ENCODE measurements at places on chromosomes 6 and 20.

DNA sequence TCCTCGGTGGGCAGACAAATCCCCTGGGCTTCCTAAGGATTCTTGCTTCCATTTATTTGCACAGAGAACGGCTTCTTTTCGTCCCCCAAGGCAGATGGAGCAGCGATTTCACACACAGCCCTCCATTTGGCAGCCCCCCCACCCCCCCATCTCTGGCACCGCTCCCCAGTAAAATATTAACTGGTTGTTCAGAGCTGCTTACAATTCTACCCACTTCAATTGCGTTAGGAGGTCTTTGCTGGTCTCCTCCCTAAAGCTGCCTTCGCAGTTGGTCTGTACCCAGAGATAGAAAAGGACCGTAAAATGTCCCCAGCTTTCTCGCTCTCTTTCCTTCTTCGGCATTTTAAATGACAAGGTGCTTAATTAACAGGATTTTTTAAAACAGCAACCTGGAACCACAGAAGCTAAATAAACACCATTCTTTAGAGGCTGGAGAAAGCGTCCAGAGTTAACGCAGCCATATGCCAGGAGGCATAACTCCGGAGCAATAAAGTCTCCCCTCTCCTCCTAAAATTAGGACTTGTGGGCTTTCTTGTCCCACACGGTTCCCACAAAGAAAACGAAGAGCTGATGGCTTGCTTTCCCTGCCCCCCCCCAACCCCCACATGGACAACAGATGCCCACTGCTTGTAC is 1.7 kb upstream of the ZMYND8 start:
- no peak for DNase-seq

- DNase-seq = no peak
These were observed 75.1 kb upstream of the AFDN start for GRCh38 chr6:167751579-167752115.

GRCh38 chr6:139278190-139278589 is 13.6 kb downstream of the TXLNB start:
- no peak for DNase-seq

GRCh38 chr6:168956141-168956838 is 297.4 kb downstream of the THBS2 start:
- DNase-seq = no peak

DNA sequence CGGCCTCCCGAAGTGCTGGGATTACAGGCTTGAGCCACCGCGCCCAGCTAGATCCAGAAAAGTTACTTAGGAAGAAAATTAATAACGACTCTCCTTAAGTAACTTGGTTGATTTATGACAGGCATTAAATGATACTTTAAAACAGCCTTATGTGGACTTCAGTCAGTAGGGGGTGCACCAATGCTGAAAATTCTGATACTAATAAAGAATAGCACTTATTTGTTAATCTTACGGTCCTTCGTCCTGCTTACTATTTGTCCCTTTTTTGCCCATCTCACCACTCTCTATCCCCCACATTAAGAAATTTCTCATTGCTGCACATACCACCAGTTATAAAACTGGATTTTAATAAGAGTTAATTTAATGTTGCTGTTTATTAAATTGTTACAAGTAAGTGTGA is 12.7 kb upstream of the PRELID3B start:
- no peak for DNase-seq

DNA sequence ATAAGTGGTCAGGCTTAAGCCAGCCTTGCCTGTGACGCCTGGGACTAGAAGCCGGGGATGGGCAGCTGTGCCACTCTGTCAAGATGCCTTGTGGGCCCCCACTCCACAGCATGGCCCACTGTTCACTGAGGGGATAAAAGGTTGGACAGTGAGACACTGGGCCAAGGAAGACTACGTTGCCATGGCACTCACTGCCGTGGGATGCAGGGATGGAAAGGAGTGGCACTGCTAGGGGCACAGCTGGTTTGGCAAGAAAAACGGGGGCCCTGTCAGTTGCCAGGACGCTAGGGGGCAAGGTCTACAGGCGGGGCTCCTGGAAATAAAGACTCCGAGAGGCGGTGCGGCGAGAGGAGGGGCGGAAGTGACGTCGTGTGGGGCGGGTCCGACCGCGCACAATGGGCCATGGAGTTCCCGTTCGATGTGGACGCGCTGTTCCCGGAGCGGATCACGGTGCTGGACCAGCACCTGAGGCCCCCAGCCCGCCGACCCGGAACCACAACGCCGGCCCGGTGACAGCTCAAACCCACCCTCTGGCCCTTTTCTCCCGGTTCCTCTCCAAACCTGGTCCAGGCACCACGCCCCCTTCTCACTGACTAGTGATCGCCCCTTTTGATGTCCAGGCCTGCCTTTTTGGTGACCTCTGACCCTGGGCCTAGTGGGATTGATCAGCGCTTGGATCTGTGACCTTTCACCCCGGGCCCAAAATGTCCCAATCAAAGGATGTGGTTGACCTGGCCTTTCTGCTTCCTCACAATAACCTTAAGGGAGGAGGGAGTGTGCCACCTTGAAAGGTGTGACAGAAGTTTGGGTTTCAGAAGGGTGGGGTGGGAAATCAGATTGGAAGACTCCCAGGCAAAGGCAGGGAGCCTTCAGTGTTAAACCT is at the start of gene ATAT1:
Gene ATAT1, plus strand, starts transcription at position 391 of the 883 bp plus-strand sequence.
- DNase-seq = peak; percentile 32

- no peak for DNase-seq
These were observed 22.8 kb downstream of the AMD1 start for GRCh38 chr6:110897433-110897832.

- no peak for DNase-seq
These were observed 37.4 kb upstream of the RPL7L1 start for GRCh38 chr6:42841844-42842584.

Data from NT2/D1 (cell line).